Kidney epithelial cell (primary cell): ENCODE measurements at places on chromosomes 2 and 18.

DNA sequence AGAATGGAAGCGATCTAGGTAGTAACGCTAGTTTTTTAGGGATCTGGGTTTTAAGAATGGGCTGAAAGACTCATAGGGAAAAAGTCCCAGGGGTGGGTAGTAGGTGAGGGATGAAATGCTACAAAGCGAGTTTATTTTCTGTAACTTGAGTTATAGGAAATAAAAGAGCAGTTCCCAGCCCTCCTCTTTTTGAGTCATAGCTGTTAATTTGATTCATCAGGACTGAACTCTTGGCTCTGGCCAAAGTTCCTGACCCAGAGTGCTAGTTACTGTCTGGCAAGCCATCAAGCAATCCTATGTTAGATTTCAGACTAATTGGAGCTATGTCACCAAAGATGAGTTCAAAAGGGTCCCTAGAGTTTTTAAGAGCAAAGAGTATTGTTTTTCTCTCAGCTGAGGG lies 17.4 kb upstream of the NOSTRIN start:
- no peak for DNase-seq

GRCh38 chr18:10588975-10589374 lies 63.1 kb downstream of the NAPG start:
- DNase-seq, result no peak

DNA sequence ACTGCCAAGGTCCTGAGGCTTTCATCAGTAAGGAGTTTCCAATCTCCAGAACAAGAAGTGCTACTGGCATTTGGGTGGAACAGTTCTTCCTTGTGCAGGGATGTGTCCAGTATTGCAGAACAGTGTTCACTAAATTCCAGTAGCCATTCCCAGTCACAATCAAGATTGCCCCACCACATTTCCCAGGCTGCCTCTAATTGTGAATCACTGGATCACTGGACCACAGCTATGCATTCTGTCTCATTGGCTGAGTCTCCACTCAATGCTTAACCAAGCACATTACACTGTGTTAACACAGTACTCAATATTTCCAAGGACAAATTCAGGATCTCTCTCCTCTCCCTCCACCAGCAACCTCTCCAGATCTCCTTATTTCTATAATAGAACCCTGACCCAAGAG lies 160.2 kb upstream of the CCDC150 start:
- peak; percentile 63 for DNase-seq

- DNase-seq, result no peak
Measured at GRCh38 chr2:53268626-53269025, 499.0 kb upstream of the CHAC2 start.

- no peak for DNase-seq
Measured at GRCh38 chr18:44629406-44629805, 51.3 kb upstream of the SETBP1 start.

DNA sequence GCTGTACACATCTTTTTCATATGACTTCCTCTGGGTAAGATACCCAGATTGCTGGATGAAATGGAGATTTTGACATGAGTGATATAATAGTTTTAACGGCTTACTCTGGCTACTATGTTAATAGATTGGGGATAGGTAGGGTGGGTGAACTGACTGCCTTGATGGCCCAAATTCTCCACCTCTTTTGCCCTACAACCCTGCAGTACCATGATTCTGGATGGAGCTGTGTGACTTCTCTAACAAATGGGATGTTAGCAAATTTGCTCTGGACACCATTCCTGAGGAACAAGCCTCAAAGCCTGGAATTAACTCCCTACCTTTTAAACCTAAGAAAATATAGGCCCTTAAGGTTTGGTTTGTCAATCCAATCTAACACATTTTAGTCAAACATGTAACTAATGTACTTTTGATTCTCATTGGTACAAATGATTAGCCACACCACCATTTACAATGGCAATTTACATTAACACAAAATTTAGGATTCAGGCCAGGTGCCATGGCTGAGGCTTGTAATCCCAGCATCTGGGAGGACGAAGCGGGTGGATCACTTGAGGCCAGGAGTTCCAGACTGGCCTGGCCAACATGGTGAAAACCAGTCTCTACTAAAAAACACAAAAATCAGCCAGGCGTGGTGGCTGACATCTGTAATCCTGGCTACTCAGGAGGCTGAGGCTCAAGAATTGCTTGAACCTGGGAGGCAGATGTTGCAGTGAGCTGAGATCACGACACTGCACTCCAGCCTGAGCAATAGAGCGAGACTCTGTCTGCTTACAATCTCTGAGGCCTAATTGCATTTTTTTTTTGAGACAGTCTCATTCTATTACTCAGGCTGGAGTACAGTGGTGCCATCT lies 12.8 kb downstream of the CLK1 start:
- DNase-seq, result no peak

GRCh38 chr2:229633556-229633955 lies 80.8 kb downstream of the DNER start:
- DNase-seq, result no peak

DNA sequence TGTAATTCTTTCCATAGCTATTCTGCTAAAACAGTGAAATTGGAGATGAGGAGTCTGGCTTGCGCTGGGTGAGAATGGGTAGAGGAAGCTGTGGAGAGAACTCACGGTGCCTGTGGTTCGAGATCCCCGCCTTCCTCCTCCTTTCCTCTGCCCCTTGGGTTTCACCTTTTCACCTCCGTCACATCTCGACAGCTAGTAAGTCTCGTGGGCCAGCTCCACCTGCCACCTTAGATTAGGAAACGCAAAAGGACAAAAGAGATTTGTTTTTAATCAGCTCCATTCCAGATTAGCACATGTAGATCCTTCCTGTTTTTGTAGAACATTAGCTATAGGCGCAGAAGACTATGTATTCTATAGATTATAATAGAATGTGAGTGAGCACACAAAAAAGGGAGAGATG lies 20.6 kb downstream of the TRIB2 start:
- no peak for DNase-seq

DNA sequence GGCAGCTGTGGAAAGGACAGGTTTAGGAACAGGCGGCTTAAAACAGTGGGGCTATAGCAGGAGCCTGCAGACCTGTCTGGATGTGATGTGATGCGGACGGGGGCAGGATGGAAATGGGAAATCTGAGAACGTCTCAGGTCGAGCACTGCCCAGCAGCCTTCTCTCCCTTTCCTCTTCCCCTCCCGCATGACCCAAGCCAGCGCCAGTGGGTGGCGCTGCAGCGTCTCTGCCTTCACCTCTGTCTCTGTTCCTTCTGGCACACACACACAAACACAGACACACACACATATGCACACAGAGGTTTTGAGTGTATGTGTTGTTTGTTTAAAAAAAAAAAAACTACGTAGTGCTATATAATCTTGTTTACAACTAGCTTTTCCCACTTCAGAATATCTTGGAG lies 82.0 kb upstream of the SLC66A3 start:
- DNase-seq, result no peak

GRCh38 chr18:67285583-67285982 lies 230.9 kb downstream of the DSEL start:
- no peak for DNase-seq

DNA sequence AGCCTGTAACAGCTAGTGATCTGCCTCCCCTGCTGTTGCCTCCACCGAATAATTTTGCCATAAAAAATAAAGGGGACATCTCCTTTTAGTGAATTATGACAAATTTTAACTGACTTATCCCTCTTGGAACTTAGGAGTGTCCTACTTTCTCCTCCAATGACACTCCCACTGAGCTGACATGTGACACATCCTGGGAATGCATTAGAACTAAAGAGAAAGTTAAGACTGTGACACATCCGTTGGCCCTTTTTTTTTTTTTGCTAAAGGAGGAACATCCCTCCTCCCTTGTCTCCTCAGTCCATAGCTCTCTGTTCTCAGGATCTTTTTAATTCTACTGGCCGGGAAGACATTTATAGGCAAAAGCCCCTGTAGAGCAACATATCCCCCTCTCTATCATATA lies 268.2 kb downstream of the NRXN1 start:
- DNase-seq, result no peak

DNA sequence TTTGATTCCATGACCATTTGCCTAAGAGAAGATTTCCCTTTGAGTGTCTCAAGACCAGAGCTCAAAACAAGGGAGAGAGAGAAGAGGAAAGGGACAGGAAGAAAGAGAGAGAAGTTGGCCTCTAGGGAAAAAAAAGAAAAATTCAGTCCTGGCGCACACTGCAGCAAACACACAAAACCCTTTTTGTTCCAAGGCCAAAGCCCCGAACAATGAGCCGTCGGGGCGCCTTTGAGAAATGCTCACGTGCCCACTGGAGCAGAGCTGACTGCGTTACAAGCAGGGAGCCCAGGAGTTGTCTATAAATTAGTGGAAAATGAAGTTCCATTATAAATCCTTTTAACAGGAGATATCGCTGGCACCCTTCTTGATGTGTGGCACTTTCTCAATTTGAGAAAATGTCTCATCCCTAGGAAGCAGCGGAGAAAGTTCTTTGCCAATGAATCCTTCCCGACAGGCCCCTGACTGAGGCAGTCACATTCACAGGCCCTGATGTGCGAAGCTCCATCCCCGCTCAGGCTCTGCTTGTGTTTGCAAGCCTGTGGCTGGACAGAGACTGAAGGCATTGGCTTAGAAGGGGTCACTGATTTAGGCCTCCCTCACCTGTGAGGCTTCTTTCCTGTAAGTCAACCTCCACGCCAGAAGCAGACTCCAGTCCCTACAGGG lies 32.1 kb upstream of the NCKAP5 start:
- no peak for DNase-seq

DNA sequence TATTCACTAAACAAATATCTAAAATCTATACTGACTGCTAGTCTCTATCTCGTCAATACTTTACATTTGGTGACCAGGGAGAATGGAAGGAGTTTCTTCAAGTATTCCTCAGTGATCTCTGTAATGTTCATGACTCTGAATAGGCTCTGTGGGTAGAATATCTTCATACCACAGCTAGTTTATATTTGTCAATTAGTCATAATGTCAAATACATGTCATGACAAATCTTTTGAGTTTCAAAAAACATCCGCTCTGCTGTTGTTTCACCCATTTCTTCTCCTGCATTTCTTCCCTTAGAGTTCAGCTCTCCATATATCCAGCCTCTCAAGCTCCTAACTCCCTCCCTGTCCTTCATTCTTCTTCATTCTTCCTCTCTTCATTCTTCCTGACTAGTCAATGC lies 206.5 kb upstream of the FANCL start:
- DNase-seq, result no peak

DNA sequence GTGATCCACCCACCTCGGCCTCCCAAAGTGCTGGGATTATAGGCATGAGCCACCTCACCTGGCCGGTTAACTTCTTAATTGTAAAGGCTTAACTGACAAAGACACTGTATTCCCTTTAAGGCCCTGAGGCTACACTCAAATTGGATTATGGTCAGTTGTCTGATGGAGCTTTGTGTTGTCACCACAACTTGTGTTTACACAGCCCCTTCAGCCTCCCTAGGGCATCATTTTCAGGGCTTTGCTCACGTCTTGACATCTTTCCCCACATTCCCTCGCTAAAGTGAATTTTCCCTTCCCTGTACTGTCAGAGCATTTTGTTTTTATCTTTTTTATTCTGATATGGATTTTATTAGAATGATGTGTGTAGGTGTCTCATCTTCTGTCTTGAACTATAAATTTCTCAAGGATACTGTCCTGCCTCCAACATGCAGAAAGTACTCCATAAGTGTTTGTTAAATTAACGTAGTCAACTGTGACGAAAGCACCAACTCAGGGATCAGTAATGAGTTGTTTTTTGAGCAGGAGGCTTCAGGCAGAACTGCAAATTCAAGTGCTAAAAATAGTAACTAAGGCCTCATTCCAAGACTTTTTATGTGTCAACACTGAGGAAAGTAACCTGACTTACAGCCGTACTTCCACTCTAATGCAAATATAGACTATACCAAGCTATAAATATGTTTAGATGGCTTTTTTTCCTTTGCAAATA lies 77.1 kb upstream of the NARS1 start:
- no peak for DNase-seq

DNA sequence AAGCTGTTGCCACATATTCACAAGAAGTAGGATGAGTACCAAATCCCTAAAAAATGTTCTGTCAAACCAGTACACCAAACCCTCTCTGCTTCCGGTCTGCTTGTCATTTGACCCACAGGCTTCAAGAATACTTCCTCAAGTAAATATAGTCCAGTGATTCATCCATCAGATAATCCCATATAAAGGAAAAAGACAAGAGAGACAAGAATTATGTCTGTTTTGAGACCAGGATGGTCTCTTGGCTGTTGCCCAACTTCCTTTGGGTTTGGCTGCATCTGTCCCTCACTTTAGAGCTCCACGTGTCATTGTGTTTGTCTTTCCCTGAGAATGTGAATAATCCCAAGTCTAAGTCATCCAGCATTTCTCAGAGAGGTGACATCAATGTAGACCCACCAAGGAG lies 91.5 kb upstream of the NRP2 start:
- DNase-seq, result no peak

DNA sequence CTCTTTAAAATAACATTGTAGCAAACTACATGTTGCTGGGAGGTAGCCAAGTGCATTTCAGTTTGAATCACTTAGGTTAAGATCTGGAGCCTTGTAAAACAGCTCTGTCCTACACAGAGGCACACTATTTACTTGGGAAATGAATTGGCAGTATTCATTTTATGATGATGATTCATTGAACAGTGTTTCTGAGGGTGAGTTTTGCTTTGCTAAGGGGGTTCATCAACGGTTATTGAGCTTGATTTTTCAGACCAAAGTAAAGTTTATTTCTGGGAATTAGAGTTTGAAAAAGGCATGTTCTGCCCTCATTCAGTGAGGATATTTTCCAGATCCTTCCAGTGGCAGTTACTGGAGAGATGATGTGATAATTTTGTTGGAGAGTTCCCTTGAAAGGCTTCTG lies 55.6 kb downstream of the CCDC85A start:
- DNase-seq, result no peak

DNA sequence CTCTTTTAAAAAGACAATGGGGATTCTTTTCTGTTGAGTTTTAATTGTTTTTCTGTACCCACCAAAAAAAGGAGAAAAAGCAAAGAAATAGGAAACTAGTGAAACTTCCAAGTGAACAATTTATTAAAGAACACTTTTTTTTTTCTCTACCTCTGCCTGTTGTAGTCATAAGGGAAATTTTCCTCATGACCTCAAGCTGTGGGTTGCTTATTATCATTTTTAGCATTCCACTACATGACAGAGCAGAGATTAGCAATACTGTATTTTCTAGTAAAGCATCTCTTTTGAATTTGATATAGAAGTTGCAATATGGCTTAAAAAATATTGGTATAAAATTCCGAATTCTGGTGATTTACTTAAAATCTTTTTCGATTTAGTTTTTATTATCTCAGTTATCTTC lies 87.9 kb upstream of the LRRTM1 start:
- DNase-seq, result no peak

GRCh38 chr2:202418511-202418910 lies 42.4 kb downstream of the BMPR2 start:
- no peak for DNase-seq

- no peak for DNase-seq
Measured at GRCh38 chr2:37052600-37053332, 31.4 kb downstream of the HEATR5B start.

DNA sequence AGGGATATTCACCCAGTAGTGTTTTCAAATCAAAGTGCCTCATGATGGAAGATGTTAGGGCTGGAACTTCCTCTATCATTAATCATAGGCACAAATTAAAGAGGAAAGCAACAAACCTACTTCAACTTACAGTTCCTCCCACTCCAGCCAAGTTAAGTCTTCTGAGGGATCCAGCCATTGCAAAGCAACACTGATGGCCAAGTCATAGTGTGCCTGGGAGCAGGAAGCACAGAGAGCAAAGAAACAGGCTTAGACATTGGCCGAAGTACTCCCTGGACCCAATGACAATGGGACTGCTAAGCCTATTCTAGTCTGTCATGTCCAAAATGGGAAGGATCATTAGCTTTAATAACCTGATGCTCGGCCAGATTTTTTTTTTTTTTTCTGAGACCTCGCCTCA lies 7.0 kb downstream of the C2orf80 start:
- no peak for DNase-seq
